Sigmoid colon (tissue), 7 donors: ENCODE measurements at places on chromosomes 16 and 17. TPM values are rescaled to one million over a fixed set of nuclear protein-coding genes. Genes with fewer than 3 reads are reported as not detected.

DNA sequence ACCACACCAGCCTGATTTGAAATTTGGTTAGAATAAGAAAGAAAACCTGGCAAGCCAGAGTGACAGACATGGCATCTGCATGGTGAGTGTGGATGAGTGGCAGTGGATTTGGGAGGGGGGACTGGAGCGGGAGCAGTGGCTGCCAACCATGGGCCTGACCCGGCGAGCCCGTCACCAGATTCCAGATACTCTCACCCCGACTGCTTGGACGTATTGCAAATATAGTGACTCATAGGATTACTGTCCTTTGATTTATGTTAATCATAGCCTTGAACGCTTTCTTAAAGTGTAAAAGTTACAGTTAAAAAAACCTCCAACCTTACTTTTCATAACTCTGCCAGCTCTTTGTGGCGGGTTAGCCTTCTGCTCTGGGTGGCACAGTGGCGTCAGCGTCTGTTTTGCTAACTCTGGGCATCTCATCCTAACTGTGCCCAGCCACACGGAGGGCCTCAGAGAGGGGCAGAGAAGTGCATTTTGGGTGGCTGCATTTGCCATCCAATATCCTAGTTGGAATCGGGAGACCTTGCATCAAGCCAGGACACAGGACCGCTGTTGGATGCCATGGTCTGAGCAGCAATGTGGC is 26.8 kb upstream of the FOXK2 start:
- H3K4me3 ChIP-seq = no peak overlapping the region
- H3K27me3 ChIP-seq = no peaks in the 10 kb centered on the region
- H3K36me3 ChIP-seq = no peaks in the 10 kb centered on the region
- H3K27ac ChIP-seq = peak overlapping the region; percentile 95
- H3K4me1 ChIP-seq = no peaks in the 10 kb centered on the region

DNA sequence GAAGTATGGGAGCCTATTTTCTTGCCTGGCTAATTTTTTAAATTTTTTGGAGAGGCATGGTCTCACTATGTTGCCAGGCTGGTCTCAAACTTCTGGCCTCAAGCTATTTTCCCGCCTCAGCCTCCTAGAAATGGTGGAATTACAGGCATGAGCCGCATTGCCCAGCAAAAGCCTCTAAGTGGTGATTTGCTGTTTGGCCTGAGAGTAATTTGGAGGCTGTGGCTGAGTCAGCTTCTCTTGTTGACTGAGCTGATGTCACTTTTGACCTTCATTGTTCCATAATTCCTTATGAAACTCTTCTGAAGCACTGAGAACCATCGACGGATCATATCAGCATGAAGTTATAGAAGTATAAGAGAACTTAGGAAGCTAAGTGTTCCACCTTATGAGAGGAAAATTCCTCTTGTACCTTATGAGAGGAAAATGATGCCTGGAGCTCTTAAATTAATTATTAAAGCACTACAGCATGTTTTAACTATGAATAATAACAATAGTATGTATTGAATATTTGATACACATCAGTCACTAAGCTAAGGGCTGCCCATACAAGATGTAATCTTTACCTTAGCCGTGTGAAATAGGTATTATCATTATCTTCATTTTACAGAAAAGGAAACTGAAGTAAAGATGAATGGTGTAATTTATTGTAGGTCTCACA is 220.8 kb upstream of the MON1B start:
- no peaks in the 10 kb centered on the region for H3K4me1 ChIP-seq
- no peaks in the 10 kb centered on the region for H3K27me3 ChIP-seq
- H3K4me3 ChIP-seq = no peak overlapping the region

GRCh38 chr17:18951941-18952842 is at the start of gene SLC5A10:
TSS of gene SLC5A10 (plus strand) at chr17:18952165. CDS start at chr17:18952206, 41 bp downstream.
- no peaks in the 10 kb centered on the region for H3K36me3 ChIP-seq
- DNase-seq = no peak
- H3K27ac ChIP-seq = no peak within 1 kb of the TSS
- no peak within 1 kb of the TSS for H3K4me3 ChIP-seq
- no peaks in the 10 kb centered on the region for H3K4me1 ChIP-seq

- H3K27ac ChIP-seq = no peak overlapping the region
- H3K27me3 ChIP-seq = no peaks in the 10 kb centered on the region
- H3K4me3 ChIP-seq = no peak overlapping the region
- DNase-seq = no peak
These were observed 68.7 kb downstream of the AATF start for GRCh38 chr17:37017404-37017803.

GRCh38 chr17:14196377-14196997 is 40.2 kb downstream of the CDRT15 start:
- peaks cover 1% of the 10 kb centered on the region for H3K4me1 ChIP-seq
- H3K27ac ChIP-seq = no peak overlapping the region
- DNase-seq = no peak
- no peaks in the 10 kb centered on the region for H3K27me3 ChIP-seq
- H3K36me3 ChIP-seq = no peaks in the 10 kb centered on the region
- no peak overlapping the region for H3K4me3 ChIP-seq

GP1BA gene
- not detected for total RNA-seq

GRCh38 chr17:75319904-75320691 is 30.9 kb upstream of the SLC25A19 start:
- peaks cover 25% of the 10 kb centered on the region for H3K4me1 ChIP-seq
- no peak for DNase-seq
- no peaks in the 10 kb centered on the region for H3K27me3 ChIP-seq
- H3K36me3 ChIP-seq = peaks cover 5% of the 10 kb centered on the region
- peak overlapping the region; percentile 62 for H3K27ac ChIP-seq

AGRP gene
- not detected for total RNA-seq

HSD17B1 gene
- 0.36 TPM for total RNA-seq

SLC12A3 gene
- total RNA-seq = not detected

MT1M gene
- total RNA-seq = 3.9 TPM

MPV17L gene
- total RNA-seq = 13.9 TPM

- no peak for DNase-seq
- H3K27ac ChIP-seq = no peak overlapping the region
- no peak overlapping the region for H3K4me3 ChIP-seq
- H3K4me1 ChIP-seq = no peaks in the 10 kb centered on the region
- H3K27me3 ChIP-seq = peaks cover 22% of the 10 kb centered on the region
These were observed 15.4 kb downstream of the ZFPM1 start for GRCh38 chr16:88468275-88469129.

DNA sequence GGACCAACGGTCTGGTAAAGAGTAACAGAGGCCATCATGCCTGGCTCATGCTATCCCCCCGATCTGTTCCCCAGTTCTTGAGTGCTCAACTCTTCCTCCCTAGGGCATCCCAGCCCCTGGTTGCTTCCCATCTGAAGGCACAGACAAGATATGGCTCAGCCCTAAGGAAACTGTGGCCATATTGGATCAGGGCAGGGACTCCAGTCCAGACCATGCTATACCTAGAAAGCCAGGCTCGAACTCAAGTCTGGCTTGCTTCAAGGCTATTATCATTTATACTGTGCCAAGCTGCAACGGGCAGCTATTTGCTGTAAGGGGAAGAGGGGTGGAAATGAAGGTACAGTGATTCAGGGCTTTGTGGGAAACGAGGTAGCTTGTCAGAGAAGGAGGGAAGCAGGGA is 2.8 kb downstream of the UBTF start:
- no peak for DNase-seq
- no peaks in the 10 kb centered on the region for H3K27me3 ChIP-seq
- H3K36me3 ChIP-seq = peaks cover 28% of the 10 kb centered on the region
- H3K4me1 ChIP-seq = peaks cover 20% of the 10 kb centered on the region
- no peak overlapping the region for H3K4me3 ChIP-seq

- H3K4me1 ChIP-seq = peaks cover 23% of the 10 kb centered on the region
- no peaks in the 10 kb centered on the region for H3K36me3 ChIP-seq
- no peaks in the 10 kb centered on the region for H3K27me3 ChIP-seq
- DNase-seq = no peak
These were observed 2.6 kb downstream of the DNAH2 start for GRCh38 chr17:7720125-7720524.

- H3K27me3 ChIP-seq = peaks cover 16% of the 10 kb centered on the region
- H3K27ac ChIP-seq = no peak overlapping the region
- H3K4me3 ChIP-seq = no peak overlapping the region
- no peaks in the 10 kb centered on the region for H3K36me3 ChIP-seq
These were observed 12.9 kb downstream of the P2RX5 start for GRCh38 chr17:3683054-3683511.

- no peak overlapping the region for H3K27ac ChIP-seq
- DNase-seq = no peak
- H3K27me3 ChIP-seq = no peaks in the 10 kb centered on the region
- peaks cover 18% of the 10 kb centered on the region for H3K4me1 ChIP-seq
- H3K36me3 ChIP-seq = no peaks in the 10 kb centered on the region
These were observed 47.2 kb downstream of the MEOX1 start for GRCh38 chr17:43614561-43614960.

DNA sequence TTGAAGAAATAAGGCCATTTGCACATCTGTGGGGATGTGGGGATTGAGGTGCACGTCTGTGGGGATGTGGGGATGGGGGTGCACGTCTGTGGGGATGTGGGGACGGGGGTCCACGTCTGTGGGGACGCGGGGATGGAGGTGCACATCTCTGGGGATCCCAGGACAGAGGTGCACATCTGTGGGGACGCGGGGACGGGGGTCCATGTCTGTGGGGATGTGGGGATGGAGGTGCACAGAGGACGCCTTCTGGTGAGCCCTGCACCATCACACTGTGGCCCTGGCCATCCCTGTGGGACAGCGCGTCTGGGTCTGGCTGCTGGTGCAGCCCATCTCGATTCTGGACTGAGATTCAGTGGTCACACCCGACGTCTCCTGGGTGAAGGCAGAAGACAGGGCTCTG is 161.4 kb downstream of the LAT start:
- peak; percentile 51 for DNase-seq
- H3K27me3 ChIP-seq = no peaks in the 10 kb centered on the region

DNA sequence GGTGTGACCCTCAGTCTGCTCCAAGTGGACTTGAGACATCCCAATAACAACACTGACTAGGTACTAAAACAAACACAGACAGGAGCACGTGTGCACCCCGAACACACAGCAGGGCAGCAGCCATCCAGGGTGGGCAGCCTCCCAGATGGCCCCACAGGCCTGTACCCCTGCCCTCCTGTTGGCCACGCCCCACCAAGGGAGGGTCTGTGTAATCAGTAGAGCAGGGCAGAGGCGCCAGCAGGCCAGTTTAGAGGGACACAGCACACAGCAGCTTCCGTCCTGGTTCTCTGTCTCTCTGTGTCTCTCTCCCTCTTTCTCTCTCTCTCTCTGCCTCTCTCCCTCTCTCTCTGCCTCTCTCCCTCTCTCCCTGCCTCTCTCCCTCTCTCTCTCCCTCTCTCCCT is 21.4 kb downstream of the ACTG1 start:
- peaks cover 4% of the 10 kb centered on the region for H3K27me3 ChIP-seq
- H3K27ac ChIP-seq = no peak overlapping the region
- no peak for DNase-seq

DNA sequence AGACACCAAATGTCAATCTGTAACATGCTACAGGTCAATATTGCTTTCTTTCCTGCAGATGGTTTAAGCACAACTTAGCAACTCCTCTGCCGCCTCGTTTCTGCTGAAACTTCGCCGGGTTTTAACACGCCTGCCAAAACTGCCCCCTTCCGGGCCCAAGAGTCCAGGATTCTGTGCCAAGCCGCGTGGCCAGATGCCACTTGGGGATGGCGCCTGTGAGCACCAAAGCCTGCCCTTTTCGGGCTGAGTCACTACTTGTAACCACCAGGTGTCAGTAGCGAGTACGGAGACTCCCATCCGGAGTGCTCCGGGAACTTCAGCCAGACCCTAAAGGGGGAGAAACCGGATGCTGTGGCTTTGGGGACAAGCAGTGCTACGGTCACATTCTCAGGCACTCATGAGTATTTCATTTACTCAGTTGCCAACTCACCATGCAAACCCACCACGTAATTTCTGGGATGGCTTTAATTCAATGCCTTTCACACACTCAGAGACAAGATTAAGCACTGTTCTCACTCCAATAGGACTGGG is 7.8 kb downstream of the PMP22 start:
- DNase-seq = peak; percentile 92
- H3K27me3 ChIP-seq = no peaks in the 10 kb centered on the region
- H3K4me1 ChIP-seq = no peaks in the 10 kb centered on the region
- peaks cover 73% of the 10 kb centered on the region for H3K36me3 ChIP-seq
- H3K27ac ChIP-seq = peak overlapping the region; percentile 95
- peak overlapping the region; percentile 28 for H3K4me3 ChIP-seq

IGSF6 gene
- 0.83 TPM for total RNA-seq

- H3K27me3 ChIP-seq = no peaks in the 10 kb centered on the region
- no peak overlapping the region for H3K4me3 ChIP-seq
- no peaks in the 10 kb centered on the region for H3K4me1 ChIP-seq
- H3K36me3 ChIP-seq = no peaks in the 10 kb centered on the region
These were observed 1.5 kb upstream of the KRTAP3-1 start for GRCh38 chr17:41010441-41010840.

NACA2 gene
- not detected for total RNA-seq

DNA sequence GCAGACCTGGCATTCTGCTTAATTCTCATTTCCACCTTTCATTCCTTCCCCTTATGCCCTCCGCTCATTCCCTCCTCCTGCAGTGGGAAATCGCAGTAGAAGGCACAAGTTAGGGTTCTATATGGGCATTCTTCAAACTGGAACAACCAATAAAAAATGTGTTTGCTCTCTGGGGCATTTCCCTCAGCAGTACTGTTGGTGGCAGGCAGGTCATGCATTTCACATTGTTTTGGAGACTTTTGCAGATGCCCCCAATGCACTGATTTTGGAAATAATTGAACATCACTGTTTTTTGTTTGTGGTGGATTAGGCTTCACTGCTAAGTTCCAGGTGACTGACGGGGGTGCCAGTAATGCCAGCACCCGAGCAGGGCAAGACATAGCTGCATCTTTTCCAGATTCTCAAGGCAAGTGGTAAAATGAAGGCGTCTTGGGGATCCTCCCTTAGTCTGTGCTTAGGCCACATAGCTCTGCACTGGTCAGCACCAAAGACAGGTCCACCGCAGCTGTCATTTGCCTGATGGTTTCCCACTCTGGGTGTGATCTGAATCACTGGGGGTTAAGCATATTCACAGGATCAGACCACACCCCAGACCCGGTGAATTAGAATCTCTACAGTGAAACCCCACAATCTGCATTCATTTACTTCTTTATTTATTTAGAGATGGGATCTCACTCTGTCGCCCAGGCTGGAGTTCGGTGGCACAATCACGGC is 304.5 kb downstream of the CPPED1 start:
- H3K4me1 ChIP-seq = no peaks in the 10 kb centered on the region
- peak; percentile 25 for DNase-seq
- no peak overlapping the region for H3K4me3 ChIP-seq
- H3K27ac ChIP-seq = no peak overlapping the region
- H3K27me3 ChIP-seq = no peaks in the 10 kb centered on the region
- H3K36me3 ChIP-seq = no peaks in the 10 kb centered on the region

HSPB9 gene
- 0.83 TPM for total RNA-seq

ZMYND15 gene
- total RNA-seq = 0.55 TPM

GRCh38 chr17:40813804-40814203 is 8.6 kb downstream of the KRT10 start:
- H3K27ac ChIP-seq = no peak overlapping the region
- H3K36me3 ChIP-seq = no peaks in the 10 kb centered on the region
- no peaks in the 10 kb centered on the region for H3K27me3 ChIP-seq
- H3K4me3 ChIP-seq = no peak overlapping the region

- H3K27me3 ChIP-seq = no peaks in the 10 kb centered on the region
- H3K4me3 ChIP-seq = no peak overlapping the region
- no peak for DNase-seq
- H3K27ac ChIP-seq = no peak overlapping the region
These were observed 87.5 kb downstream of the SOCS1 start for GRCh38 chr16:11168386-11169051.

KRTAP3-1 gene
- not detected for total RNA-seq

- H3K27me3 ChIP-seq = no peaks in the 10 kb centered on the region
- no peak overlapping the region for H3K27ac ChIP-seq
- no peaks in the 10 kb centered on the region for H3K4me1 ChIP-seq
- no peak for DNase-seq
These were observed 18.3 kb upstream of the COPRS start for GRCh38 chr17:31877341-31877740.

NR1D1 gene
- total RNA-seq = 12.2 TPM

GRCh38 chr16:5069048-5069447 is 2.6 kb upstream of the ALG1 start:
- no peak overlapping the region for H3K4me3 ChIP-seq
- H3K27ac ChIP-seq = no peak overlapping the region
- H3K27me3 ChIP-seq = no peaks in the 10 kb centered on the region
- DNase-seq = peak; percentile 21

SLC35G6 gene
- not detected for total RNA-seq

SMIM5 gene
- total RNA-seq = 4.6 TPM
